ENCODE measurements at places on chromosomes 1 and 21. TPM values are rescaled to one million over a fixed set of nuclear protein-coding genes. Genes with fewer than 3 reads are reported as not detected.

GRCh38 chr1:115373305-115373704 lies 35.3 kb upstream of the NGF start:
- no peak for DNase-seq

DNA sequence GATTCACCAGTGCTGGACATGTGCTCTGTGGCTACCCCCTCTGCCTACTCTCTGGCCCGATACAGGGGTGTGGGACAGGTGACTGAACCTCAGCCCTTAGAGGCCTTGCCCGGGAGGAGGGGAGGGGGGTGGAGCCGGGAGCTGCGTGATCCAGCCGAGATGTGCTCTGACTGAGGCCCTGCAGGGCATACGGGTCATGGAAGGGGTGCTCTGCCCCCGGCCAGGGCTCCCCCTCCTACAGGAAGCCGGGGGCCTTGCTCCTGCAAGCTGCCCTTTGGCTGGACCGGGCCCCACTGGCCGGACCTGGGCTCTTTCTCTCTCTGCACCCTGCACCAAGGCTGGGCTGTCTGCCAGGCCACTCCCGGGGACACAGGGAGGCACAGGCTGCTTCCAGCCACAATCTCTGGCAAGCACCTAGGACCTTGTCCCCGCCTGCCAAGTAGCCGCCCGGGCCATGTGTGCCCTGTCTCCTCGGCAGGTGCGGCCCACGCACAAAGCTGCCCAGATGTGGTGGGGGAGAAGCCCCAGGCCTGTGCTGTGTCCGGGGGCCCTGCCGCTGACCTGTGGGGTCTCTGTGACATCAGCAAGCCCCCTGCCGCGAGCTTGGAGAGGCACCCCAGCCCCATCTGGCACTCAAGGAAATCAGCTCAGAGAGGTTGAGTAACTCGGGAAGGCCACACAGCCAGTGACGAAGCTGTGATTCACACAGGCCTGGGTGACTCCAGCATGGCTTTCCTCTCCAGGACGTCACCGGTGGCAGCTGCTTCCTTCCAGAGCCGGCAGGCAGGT lies 1.5 kb downstream of the SCNN1D start:
- DNase-seq: peak; percentile 87

DNA sequence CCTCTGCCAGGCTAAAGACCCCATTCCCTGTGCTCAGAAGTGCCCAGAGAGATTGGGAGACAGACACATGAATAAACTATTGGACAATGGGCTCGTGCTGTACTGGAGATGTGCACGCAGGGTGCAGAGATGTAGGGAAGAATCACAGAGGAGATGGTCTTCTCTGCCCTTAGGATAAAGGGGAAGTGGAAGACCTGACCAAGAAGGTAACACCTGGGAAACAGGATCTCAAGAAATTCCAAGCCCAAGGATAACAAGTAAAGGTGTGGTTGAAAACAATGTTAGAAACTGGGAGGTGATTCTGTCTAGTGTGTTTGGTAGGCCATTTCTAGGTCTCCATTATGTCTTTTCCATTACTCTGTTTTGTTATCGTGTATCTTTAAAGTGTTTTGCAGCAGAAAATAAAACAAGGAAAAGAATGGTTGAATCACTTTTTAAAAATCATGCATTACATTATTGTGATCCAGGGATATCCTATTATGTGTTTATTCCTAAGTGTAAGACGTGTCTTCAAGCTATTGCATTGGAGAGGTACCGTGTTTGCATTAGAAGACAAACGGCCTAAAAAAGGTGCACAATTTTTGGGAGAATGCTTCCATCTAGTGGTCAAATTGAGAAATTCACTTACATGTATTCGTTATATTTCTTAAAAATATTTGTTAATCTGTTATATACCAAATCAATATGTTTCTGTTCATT lies 40.8 kb upstream of the KCTD3 start:
- no peak for DNase-seq

The ACOT7 gene
- 5.7 TPM for total RNA-seq

The LIN28A gene
- not detected for total RNA-seq

The SH2D5 gene
- total RNA-seq: not detected

All from heart left ventricle (tissue), 16 donors.